ENCODE measurements at places on chromosomes 16 and 17.

GRCh38 chr17:57607553-57608120 is 137.5 kb downstream of the CCDC182 start:
- DNase-seq = no peak

DNA sequence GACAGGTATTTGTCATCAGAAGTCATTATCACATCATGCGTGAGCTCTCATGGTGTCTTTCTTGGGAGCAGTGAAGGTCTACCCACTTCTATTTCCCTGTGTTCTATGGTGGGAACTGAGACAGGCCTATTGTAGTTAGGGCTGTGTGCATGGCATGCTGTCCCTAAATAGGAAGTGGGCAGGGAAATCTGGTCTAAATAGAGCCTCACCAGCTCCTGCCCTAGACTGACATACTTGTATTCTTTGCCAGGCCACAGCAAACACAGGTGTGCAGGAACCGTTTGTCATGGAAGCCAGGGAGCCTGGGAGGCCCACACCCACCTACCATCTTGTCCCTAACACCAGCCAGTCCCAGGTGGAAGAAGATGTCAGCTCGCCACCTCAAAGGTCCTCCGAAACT is 10.1 kb downstream of the SLC7A6 start:
- no peak for DNase-seq

- no peak for DNase-seq
Measured at GRCh38 chr17:44092051-44092450, 21.5 kb downstream of the G6PC3 start.

- no peak for DNase-seq
Measured at GRCh38 chr17:13410874-13411273, 190.9 kb downstream of the HS3ST3A1 start.

- DNase-seq = no peak
Measured at GRCh38 chr17:45776896-45777295, 7.2 kb upstream of the CRHR1 start.

DNA sequence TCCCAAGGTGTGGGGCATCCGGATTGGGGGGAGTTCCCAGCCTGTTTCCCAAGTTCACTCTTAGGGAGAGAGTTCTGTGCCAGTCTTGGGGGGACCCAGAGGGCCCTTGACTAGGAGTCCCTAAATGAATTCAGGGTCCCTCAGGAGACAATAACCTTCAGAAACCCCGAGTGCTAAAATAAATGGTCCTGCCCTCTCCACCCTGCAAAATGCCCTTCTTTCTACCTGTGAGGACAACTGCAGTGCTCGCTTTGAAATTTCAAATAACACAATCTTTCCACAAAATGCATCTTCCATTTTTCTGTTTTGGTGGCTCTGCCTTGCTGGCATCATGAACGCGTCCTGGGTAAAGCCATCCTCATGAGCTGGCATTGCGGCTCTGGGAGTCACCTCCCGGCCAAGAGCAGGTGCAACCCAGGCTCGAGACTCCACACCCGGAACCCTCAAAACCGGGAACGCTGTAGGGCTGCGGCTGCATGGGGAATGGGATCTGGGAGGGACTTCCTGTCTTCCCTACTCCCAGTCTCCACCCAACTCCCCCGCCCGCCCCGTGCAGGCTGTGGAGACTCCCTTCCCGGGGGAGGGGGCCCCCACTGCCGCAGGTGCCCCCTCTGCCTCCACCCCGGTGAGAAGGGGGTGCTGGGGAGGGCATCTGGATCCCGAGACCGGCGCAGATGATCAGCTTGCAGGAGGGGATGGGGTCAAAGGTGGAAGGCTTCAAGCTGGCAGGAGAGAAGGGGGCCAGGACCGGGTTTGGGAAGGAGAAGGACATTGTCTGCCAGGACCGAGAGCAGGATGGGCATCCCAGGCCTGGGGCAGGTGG is at the start of gene ZNF205:
TSS of gene ZNF205 (plus strand) at position 529 of the 823 bp plus-strand sequence. CDS start 845 bp downstream, outside the sequence.
- DNase-seq = peak; percentile 78

DNA sequence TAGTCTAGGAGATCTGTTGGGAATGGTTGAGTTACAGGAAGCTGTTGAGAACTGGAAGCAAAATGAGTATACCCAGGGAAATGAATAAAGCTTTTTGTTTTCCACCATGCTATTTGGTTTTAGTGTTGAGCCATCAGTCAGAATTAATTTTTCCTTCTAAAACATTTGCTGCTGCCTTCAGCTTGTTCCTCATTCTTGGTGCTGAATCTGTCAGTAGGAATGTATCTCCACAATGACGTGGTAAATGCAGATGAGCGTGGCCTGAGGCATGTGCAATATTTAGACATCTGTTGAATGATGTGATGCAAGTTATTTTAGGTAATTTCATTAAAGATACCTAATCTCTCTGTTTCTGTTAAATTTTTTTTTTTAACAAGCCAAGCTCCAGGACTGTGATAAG is 10.9 kb downstream of the HAPSTR1 start:
- no peak for DNase-seq

DNA sequence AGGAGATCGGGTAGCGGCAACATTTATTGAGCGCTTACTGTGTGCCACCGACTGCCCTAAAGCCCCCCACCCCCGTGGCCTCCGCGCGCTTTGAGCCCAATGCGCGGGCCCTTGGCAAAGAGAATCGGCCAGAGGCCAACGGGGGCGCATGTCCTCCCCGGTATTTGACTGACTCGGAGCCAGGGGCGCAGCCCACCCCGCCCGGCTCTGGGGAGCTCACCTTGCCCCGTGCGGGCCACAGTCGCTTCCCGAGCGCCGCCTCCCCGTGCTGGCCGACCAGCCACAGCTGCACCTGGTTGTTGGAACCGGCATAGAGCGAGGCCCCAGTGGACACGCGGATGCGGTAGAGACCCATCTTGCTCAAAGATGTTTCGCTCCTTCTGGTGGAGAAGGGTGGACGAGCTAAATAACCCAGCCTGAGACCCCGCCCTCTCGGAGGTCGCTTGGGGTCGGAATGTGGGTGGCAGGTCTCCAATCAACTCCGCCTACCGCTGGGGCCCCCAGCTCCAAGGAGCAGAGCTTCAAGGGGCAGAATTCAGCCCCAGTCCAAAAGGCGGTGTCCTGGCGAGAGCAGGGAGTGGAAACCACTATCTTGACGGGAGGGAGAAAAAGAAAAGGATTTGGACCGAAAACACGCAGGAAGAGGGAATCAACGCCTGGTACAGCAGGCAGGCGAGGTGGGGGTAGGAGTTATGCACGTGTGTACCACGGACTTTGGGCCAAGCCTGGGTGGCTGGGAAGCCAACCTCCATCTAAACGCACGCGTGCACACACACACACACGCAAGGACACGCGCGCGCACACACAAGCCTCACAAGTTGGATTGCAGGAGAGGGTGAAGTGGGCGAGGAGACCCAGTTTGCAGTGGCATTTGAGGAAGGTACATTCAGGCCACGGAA is at the start of gene ALOX15:
TSS of gene ALOX15 (minus strand) at position 382 of the 899 bp plus-strand sequence. CDS start at position 355, 27 bp downstream.
- no peak for DNase-seq

DNA sequence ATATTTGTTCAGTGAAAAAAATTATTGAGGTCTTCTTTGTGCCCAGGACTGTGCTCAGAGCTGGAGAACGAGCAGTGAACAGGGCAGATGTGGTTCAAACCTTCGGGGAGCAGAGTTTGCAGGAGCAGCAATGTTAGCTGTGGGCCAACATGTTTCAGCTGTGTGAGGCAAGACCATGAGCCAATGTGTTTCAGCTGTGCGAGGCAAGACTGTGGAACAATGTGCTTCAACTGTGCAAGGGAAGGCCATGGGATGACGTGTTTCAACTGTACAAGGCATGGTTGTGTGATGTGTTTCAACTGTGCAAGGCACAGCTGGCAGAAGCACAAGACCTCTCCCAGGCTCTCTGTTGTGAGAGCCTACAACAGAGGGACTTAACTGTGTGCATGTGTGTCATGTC is 35.2 kb upstream of the SDK2 start:
- no peak for DNase-seq

All from caudate nucleus (tissue), 63 donors.